ENCODE measurements at places on chromosomes 1 and 21. TPM values are rescaled to one million over a fixed set of nuclear protein-coding genes. Genes with fewer than 3 reads are reported as not detected.

The PLA2G2D gene
- not detected for total RNA-seq

The RCAN1 gene
- 29.5 TPM for total RNA-seq

The SPRR2B gene
- total RNA-seq: not detected

The OR2L8 gene
- 0.30 TPM for total RNA-seq

The GUCA2B gene
- not detected for total RNA-seq

The KRTAP22-1 gene
- not detected for total RNA-seq

The ST6GALNAC3 gene
- 28.0 TPM for total RNA-seq

The KIF2C gene
- total RNA-seq: 35.3 TPM

Measured in epithelial cell of umbilical artery (primary cell).